ENCODE measurements at places on chromosomes 7 and 10.

- DNase-seq, result no peak
Observed at GRCh38 chr10:5136468-5137087, 42.4 kb downstream of the AKR1C3 start.

DNA sequence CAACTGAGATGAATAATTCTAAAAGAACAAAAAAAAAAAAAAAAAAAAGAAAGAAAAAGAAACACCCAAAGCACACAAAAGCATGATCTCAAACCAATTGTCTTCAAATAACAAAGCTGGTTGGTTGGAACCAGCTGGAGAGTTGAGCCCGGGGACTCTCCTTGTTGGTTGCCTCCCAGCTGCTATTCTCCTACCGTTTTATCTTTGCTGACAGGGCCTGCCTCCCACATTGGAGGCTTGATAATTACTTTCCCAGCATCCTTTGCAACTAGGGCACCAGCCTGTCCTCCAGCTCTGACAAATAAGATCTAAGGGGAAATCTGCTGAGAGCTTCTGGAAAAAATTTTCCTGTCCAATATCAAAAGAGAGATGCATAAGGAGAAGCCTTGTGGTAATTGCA is 6.8 kb downstream of the PON1 start:
- no peak for DNase-seq

DNA sequence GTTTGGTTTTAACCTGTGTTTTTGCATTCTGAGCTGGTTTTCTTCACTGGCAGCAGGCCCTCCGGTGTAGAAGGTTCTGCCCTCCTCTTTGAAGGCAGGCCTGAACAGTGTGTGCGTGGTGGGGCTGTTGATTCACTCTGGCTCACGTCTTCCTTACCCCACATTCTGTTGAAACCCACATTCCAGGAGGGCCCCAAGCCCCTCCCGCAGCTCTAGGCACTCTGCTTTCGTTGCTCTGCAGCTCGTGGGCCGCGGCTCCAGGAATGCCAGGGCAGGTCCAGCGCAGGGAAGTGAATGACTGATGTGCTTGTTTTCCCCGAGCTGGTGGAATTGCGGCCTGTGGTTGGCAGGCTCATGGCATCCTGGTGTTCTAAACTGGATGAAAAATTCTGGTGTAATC is 49.0 kb downstream of the HTRA1 start:
- DNase-seq, result no peak

DNA sequence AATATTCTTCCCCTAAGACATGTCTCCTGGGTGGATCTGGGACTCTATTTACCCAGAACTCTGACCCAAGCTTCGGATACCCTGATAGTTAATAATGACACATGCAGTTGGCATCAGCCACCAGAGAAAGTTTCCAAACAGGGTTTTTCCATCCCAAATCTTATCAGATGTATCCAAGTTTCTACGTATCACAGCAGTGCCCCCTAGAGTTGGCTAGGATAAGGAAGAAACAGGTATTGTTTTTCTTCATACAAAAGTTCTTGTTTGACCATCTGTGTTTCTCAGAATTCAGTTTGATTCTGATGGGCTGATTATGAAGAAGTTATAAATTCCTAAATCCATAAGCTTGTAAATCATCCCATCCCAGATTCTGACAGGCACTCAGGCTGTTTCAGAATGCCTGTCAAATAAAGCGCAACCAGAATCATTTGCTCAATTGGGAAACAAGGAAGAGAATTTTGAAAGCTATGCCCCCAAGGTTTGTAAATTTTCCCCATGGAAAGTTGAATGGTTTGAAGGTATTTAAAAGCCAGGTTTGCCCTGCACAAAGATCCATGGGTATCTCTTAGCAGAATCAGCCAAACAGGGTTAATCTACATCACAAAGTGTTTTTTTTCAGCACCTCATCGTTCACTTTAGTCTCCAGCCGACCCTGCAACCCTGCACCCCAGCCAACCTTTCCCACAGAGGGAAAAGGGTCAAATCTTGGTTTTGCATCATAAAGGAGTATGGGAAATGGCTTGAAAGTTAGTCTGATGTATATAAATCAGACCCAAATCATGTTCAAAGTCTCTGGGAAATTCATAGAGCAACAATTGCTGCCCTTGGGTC is 47.4 kb downstream of the NRAP start:
- DNase-seq, result peak; percentile 41

DNA sequence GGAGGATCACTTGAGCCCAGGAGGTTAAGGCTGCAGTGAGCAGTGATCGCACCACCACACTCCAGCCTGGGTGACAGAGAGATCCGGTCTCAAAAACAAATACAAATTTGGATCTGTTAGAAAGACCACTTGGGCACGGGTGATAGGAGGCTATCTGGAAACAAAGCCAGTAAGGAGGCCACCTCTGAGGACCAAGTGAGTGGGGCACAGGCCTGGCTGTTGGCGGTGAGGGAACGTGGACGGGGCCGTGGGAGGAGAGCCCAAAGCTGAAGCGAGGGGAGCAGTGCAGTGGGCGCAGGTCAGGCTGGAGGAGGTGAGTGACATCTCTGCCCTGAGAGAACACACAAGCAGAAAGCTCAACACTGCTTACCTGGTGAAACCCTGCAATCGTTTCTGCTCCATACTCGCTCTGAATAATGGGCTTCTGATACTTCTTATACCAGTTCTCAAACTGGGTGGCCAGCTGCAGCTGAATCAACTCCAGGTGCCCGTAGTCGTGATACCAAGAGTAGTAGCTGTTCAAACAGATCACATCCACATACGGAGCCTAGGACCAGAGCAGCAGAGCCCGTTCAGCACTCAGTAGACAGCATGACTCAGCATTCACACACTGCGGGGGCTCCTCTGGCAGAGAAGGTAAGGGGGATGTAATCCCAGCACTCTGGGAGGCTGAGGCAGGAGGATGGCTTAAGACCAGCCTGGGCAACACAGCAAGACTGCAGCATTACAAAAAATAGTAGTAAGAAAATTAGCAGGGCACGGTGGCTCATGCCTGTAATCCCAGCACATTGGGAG is 14.5 kb downstream of the GUSB start:
- DNase-seq, result no peak

- peak; percentile 71 for DNase-seq
Observed at GRCh38 chr10:58967551-58968388, 208.7 kb upstream of the PHYHIPL start.

- no peak for DNase-seq
Observed at GRCh38 chr7:127632276-127632910, 14.5 kb upstream of the PAX4 start.

- DNase-seq, result no peak
Observed at GRCh38 chr7:92840316-92840715, 3.9 kb upstream of the CDK6 start.

DNA sequence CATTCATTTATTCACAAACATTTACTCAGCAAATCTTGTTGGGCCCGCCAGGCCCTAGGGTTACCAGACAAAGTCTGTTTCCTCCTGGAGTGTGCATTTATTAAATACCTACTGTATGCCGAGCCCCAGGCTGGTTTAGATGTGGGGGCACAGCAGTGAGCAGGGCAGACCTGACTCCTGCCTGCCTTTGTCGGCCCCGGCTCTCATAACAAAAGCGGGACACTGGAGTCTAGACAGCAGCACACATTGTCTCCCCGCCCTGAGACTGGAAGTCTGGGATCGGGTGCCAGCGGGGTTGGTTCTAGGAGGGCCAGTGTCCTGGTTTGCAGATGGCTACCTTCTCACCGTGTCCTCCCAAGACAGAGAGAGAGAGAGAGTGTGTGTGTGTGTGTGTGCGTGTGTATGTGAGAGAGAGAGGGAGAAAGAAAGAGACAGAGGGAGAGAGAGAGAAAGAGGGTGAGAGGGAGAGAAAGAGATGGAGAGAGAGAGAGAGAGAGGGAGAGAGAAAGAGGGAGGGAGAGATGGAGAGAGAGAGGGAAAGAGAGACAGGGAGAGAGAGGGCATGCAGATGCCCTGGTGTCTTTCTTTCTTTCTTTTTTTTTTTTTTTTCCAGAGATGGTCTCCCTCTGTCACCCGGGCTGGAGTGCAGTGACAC is 25.9 kb downstream of the ELFN1 start:
- DNase-seq, result no peak

DNA sequence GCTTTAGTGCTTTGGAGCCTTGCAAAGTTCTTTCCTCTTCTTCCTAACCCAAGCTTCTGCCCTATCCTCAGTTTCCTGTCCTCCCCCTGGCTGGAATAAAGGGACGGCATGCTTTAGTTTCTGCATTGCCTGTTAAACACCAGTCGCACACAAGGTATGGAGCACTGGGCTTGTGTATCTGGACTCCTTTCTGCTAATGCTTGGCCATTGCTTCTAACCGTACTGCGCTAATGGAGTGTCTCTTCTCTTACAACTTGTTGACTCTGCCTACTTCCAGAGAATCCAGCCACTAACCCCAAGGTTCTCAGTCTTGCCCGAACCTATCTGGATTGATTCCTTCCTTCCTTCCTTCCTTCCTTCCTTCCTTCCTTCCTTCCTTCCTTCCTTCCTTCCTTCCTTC is 120.6 kb downstream of the REEP3 start:
- DNase-seq, result no peak

DNA sequence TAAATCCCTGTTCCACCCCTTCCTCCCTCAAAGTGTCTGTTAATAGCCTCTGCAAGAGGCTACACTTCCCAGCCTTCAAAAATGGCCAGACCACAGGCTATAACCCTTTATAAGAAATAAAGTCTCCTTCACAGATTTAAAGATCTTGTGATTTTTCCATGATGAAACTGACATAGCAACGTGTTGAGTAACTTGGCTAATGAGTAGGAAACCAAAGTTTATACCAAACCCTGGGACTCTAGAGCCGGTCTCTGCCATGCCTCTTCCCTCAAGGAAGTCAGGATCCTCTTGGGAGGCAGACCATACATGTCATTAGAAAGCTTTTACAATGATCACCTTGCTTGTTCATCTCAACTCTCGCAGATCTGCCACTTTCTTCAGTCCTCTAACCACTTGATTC is 44.4 kb downstream of the GRM8 start:
- no peak for DNase-seq

GRCh38 chr7:2360796-2361195 is 6.2 kb downstream of the EIF3B start:
- no peak for DNase-seq

- DNase-seq, result no peak
Observed at GRCh38 chr7:118080947-118081346, 103.0 kb upstream of the LSM8 start.

DNA sequence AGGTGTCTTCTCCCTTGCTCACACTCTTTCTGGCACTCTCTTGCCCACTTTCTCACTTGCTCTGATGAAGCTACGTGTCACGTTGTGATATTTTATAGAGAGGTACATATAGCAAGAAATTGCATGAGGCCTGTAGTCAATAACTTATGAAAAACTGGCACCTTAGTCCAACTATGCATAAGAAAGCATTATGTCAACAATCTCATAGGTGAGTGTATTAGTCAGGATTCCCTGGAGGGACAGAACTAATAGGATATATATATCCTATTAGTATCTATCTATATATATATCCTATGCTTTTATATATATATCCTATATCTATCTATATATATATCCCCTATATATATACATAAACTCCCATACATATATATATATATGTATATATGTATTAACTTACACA is 18.8 kb upstream of the MDFIC start:
- no peak for DNase-seq

GRCh38 chr10:90075995-90076394 is 374.6 kb downstream of the KIF20B start:
- DNase-seq, result no peak

- DNase-seq, result no peak
Observed at GRCh38 chr10:109820620-109821405, 102.5 kb downstream of the XPNPEP1 start.

- peak; percentile 23 for DNase-seq
Observed at GRCh38 chr10:78927257-78927995, 141.3 kb upstream of the ZMIZ1 start.

DNA sequence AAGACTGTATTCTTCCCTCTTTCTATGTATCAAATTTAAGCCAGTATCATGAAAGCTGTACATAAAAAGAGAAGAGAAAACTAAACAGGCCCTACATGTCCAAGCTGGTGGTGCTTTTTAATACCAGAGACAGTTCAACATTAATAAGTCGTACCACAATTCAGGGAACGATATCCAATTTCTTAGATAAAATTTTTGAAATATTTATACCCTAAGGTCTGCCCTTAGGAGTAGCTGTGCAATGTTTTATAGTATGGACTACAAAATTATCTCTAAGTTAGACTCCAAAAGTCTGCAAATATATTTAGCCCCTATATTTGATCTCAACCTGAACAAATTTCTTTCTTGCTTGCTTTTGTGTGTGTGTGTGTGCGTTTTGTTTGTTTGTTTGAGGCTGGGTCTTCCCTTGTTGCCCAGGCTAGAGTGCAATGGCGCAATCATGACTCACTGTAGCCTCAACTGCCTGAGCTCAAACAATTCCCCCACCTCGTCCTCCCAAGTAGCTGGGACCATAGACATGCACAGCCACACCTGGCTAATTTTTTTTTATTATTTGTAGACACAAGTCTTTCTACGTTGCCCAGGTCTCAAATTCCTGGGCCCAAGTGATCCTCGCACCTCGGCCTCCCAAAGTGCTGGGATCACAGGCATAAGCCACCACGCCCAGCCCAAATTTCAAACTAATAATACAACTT is 13.2 kb downstream of the ARHGAP19 start:
- no peak for DNase-seq

GRCh38 chr7:4837803-4838625 is 23.8 kb downstream of the PAPOLB start:
- peak; percentile 77 for DNase-seq

- no peak for DNase-seq
Observed at GRCh38 chr10:35508647-35509046, 96.5 kb upstream of the GJD4 start.

DNA sequence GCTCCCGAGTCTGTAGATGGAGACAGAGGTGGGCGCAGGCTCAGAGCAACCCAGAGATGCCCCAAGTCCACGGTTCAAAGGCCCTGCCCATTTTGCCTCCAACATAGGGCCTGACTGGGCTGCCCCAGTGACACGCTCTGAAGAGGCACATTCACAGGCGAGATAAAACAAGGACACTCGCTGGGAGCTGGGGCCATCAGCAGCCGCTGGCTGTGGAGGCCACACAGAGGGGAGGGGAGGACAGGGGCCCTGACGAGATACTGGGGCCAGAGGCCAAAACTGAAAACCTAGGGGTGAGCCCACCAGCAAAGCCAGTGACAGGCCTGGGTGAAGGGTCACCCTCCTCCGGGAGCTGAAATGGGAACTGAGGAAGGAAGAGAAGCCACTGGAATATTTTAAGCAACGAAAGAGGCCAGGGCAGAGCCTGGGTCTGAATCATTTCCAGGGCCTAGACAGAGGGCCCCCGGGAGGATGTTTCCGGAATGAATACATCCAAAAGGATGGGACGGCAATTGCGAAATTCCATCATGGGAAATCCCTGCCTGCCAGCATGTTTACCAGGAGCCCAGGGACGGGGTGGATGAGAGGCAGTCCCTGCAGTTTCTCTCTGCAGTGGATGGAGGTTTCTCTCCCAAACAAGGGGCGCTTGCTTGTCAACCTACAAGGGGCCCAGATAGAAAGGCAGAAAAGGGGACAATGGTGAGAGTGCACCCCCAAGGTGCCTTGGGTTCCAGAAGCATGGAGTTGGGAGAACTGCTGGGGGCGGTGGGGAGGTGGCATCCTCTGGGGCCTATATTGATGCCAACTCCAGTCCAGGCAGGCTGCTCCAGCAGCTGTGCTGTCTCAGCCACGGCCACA is 29.0 kb upstream of the HSPA12A start:
- DNase-seq, result no peak

- no peak for DNase-seq
Observed at GRCh38 chr10:69360485-69361302, 56.0 kb downstream of the TACR2 start.

- DNase-seq, result no peak
Observed at GRCh38 chr7:10257438-10257837, 716.2 kb upstream of the PHF14 start.

GRCh38 chr7:139186146-139186545 is 44.9 kb upstream of the UBN2 start:
- DNase-seq, result no peak

GRCh38 chr7:94067047-94067446 is 62.9 kb upstream of the BET1 start:
- DNase-seq, result no peak
